ENCODE measurements at places on chromosomes 2 and 18.

DNA sequence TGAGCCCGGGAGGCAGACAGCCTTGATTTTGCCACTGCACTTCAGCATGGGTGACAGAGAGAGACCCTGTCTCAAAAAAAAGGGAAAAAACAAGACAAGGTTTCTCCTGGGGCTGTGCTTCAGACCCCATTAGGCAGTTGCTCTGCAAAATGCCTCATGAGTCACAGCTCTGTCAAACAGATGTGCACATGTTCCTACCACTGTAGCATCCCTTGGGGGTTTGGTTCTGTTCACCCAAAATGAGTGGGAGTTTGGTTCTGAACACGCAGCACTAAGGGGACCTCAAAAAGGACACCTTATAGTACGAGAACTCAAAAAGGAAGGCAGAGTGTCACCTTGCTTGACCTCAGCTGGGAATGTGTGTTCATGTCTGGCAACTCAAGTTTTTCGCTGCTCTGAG, 134.9 kb downstream of the RPIA start:
- no peak for DNase-seq

- no peak for DNase-seq
Measured at GRCh38 chr2:178747767-178748166, 59.5 kb downstream of the TTN start.

- no peak for DNase-seq
Measured at GRCh38 chr18:8726963-8727705, 21.8 kb downstream of the MTCL1 start.

GRCh38 chr2:51997571-51997970, 965.6 kb upstream of the NRXN1 start:
- DNase-seq, result no peak

- no peak for DNase-seq
Measured at GRCh38 chr2:211836409-211836808, 702.2 kb downstream of the ERBB4 start.

GRCh38 chr2:138277062-138277461, 224.5 kb upstream of the SPOPL start:
- no peak for DNase-seq
